ENCODE measurements at places on chromosomes 3 and 15.

DNA sequence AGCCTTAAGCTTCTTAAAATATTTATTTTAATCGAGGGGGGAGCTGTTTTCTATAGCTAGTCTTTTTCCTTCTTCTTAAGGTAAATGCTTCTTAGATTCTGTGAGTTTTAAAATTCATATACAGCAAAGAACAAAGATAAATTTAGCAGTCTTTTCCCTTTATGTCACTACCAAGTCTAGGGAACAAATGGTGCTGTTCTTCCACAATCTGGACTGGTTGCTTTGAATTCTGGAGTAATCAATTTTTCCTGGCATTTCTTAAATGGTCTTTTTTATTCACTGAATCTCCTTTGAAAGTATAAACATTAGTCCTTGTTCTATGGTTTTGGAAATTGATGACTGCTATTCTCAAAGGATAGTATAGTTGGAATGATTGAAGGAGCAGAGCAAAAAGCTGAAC lies 82.8 kb downstream of the CHL1 start:
- DNase-seq, result no peak

- DNase-seq, result no peak
Measured at GRCh38 chr3:178325330-178325729, 210.9 kb upstream of the KCNMB2 start.

DNA sequence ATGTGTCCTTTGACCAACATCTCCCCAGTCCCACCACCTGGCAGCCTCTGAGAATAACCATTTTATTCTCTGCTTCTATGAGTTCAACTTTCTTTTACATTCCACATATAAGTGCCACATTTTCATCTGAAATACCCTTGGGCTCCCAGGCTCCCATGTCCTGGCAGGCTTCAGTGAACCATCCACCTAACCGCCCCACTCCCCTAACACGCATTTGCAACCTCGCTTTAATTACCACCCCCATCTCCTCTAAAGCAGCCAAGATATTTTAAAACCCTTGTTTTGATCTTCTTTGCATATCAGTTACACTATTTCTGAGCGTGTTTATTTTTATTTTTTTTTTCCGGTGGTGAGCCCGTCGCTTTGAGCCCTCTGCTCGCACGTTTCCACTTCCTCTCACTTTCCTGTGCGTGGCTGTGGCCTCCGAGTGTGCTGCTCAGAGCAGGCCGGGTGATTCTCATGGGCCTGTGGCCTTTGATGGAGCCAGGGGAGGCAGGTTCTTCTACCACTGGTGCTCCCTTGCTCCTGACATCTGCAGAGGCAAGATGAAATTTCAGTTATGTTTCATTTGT lies 195.4 kb upstream of the LPP start:
- no peak for DNase-seq

- no peak for DNase-seq
Measured at GRCh38 chr3:23546181-23546580, 259.6 kb upstream of the UBE2E1 start.

- DNase-seq, result no peak
Measured at GRCh38 chr3:42117175-42118008, 26.2 kb downstream of the TRAK1 start.

DNA sequence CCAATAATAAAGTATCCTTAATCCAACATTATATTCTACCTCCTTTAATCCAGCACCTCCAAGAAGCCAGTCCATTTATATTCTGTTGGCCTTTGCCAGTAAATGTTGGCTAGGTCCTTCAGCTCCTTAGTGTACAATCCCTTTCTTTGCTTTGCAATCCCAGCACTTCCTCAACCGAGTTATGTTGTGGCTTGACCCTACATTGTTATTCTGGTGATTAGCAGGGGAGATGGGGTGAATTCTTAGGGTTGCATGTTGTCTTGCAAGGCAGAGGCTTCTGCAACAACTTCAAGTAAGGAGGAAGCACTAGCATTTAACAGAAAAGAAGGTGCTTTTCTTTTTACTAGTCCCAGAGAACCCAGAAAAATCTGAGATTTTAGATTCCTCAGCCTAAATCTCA lies 127.2 kb downstream of the CD47 start:
- DNase-seq, result no peak

DNA sequence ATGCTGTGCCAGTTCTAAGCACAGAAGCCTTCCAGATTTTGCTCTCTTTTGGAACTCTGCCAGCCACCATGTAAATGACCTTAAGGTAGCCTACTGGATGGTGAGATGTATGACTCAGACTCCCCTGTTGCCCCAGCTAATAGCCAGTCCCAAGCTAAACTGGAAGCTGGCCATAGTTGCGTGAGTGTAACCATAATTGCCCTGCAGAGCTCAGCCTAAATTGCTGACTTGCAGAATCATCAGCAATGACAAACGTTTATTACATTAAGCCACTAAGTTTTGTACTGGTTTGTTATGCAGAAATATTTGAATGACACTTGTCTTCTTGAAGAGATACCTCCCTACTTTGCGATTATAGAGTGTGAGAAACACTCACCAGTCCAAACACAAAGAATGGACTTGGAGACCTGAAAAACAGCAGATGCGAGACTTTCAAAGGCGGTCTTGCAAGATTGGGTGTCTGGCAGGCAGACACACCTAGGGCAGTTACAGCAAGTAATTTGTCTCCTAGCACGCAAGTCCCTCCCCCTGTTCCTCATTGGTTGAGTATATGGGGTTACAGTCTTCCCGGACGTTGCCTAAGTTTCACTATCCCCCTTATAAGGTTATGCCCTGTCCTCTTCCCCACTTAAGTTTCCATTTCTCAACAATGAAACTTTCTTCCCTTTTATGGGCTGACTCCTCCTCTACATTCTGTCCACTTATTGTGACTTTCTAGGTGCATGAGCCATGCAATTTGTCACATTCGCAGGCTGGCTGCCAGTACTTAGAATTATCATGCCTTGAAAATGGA lies 83.6 kb upstream of the XCR1 start:
- DNase-seq, result no peak

DNA sequence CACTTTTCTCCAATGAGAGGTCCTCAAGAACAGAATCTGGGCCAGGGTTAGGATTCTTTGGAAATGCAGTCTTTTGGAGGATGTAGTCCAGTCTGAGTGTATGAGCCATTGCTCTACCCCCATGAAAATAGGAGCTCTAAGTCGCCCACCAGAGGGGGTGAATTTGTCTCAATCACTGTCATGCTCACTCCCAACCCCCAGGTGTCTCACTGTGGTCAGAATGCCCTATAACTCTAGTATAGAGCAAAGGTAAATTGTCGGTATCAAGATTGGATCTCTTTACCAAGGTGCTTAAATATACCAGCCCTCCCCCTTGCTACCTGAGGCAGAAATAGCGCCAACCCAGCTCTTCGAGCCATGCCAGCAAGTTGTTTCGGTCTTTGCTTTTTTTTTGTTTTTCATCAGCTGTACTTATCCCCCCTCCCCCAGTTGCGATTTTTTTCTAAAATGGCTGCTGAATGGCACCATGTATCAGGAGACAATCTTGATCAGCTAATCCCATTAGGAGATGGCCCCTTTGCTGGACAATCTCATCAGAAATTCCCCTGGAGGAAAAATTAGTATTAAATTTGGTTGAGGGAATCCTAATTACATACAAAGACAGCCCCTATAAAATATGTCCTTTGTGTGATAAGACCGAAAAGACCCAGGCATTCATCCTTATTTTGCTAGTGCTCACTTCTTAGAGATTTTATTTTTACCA lies 130.7 kb downstream of the EBLN2 start:
- DNase-seq, result no peak

DNA sequence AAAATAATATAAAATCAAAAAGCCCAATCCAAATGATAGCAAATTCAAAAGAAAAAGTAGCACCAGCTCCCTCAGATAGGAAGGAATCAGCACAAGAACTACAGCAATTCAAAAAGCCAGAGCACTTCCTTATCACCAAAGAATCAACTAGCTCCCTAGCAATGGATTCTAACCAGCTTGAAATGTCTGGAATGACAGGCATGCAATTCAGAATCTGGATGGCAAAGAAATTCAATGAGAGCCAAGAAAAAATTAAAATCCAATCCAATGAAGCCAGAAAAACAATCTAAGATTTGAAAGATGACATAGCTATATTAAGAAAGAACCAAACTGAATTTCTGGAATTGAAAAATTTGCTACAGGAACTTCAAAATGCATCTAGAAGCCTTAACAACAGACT lies 1334.4 kb upstream of the ALCAM start:
- no peak for DNase-seq

- no peak for DNase-seq
Measured at GRCh38 chr3:125313060-125313635, 62.0 kb downstream of the ZNF148 start.

- no peak for DNase-seq
Measured at GRCh38 chr3:8968375-8968882, 5.2 kb upstream of the RAD18 start.

DNA sequence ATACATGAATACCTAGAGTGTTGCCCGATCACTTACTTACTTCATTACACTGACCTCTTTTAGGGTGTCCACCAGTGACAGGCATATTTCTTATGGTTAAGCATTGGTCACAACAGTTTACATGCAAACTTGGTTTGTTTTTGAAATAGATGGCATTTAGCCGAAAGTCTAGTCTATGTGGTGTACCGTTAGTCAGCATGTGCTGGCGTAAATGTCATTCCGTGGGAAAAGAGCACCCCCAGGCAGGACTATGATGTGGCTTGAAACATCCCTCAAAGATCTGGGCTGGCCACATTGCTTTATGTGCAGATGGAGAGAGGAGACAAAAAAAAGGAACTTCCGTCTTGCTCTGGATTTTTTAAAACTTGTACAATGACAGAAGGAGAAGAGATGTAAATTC lies 357.0 kb upstream of the ICE2 start:
- DNase-seq, result no peak

GRCh38 chr3:141019244-141019643 lies 31.9 kb upstream of the SPSB4 start:
- DNase-seq, result no peak

DNA sequence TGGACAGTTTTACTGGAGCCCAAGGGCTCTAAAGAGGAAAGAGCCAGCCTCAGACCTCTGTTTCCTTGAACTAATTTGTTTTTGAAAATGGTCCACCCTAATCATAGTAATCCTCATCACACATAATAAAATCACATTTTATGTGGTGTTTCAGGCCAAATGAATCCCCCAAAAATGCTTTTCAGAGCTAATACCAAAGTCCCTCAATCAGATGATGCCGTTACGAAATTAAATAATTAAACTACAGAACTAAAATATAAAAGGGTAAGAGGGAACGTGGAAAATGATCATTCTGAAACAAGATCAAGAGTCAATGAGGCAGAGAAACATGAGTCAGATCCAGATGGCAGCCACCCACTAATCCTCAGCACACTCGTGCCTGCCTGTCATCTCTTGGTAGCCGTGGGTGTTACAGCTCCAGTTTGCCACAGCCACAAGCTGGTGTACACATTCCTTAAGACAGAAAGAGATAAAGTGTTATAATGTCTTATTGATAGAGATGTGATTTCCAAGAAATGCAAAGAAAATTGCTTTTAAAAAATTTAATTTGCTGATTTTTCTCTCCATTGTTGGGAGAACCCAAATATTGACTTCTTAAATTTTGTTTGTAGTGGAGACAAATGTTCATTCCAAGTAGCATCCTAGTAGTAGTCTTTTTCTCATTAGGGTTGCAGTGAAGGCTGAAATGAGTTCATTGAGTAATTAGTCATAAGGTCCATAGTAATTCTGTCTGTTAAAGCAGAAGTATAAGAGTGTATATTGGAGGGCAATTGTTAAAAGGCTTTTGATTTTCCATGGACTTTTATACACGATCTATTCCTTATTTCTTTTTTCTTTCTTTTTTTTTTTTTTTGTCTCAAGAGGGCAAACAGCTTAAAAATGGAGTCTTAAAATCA lies 104.2 kb downstream of the AGBL1 start:
- DNase-seq, result no peak

GRCh38 chr15:65312400-65312916 lies 8.0 kb downstream of the RNU5B-1 start:
- DNase-seq, result no peak

Measured in GM12864 (cell line).